ENCODE measurements at places on chromosomes 4 and X. TPM values are rescaled to one million over a fixed set of nuclear protein-coding genes. Genes with fewer than 3 reads are reported as not detected.

The GPR50 gene
- total RNA-seq, result 0.82 TPM

The CT45A2 gene
- total RNA-seq, result not detected

DNA sequence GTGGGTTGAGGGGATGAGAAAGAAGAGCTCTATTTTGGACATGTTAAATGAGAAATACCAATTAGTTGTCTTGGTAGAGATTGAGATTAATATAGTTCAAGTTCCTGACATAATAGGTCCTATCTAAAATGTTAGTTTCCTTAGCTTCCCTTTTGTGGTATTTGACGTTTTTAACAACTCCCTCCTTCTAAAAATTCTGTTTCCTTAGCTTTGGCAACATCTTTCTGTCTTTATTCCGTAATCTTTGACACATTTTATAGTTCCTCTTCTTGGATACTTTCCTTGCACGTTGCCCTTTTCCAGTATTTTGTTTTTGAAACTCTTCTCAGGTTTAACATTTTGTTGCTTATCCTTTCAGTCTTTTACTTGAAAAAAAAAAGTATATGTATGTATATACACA, 36.9 kb downstream of the LAMTOR3 start:
- no peaks in the 10 kb centered on the region for H3K36me3 ChIP-seq
- no peak overlapping the region for H3K4me3 ChIP-seq
- no peak for DNase-seq
- peak overlapping the region; percentile 62 for H3K27ac ChIP-seq
- H3K27me3 ChIP-seq, result no peaks in the 10 kb centered on the region
- H3K4me1 ChIP-seq, result no peaks in the 10 kb centered on the region

The DCAF4L1 gene
- 0.35 TPM for total RNA-seq

DNA sequence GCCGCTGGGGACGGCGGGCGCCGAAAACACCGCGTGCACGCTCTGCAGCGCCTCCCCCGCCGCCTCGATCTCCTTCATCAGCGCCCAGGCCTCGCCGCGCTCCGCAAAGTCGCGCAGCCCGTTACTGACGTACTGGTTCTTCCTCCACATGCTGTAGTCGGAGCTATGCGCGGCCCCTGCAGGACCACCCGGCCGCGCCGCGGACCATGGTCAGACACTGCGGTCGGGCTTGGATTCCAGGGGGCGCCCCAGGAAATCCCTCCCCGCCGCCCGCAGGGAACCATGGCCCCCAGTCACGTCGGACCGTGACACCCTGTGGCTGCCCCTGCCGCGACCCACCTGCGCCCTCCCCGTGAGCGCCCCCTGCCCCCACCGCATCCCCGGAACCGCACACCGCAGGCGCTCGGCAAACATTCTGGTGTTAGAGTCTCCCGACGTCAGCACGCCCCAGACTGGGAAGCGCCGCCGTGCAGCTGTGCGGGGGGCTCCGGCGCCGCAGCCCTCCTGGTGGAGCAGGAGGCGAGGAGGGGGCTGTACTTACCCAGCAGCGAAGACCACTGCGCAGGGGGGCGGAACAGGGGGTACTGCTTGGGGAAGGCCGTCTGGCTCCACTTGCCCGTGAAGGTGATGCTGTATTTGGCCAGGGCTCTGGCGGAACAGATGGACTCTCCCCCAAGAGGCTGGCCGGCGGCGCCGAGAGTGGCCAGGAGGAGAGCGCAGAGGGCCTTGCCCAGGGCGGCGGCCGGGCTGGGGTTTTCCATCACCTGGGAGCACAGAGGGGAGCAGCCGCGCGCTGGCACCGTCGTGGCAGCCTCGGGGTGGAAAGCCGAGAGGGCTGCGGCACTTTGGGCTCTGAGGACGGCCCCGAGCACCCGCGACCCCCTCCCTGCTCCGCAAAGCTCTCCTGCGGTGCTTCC, 814 bp downstream of the SPON2 start:
- H3K4me3 ChIP-seq, result peak overlapping the region; percentile 51
- no peak for DNase-seq
- no peaks in the 10 kb centered on the region for H3K27me3 ChIP-seq
- H3K4me1 ChIP-seq, result peaks cover 19% of the 10 kb centered on the region
- no peaks in the 10 kb centered on the region for H3K36me3 ChIP-seq
- H3K27ac ChIP-seq, result peak overlapping the region; percentile 96

- H3K4me3 ChIP-seq, result no peak overlapping the region
- H3K4me1 ChIP-seq, result no peaks in the 10 kb centered on the region
- no peak for DNase-seq
- no peaks in the 10 kb centered on the region for H3K27me3 ChIP-seq
- no peaks in the 10 kb centered on the region for H3K36me3 ChIP-seq
- H3K27ac ChIP-seq, result no peak overlapping the region
Measured at GRCh38 chrX:47243351-47243750, 10.5 kb downstream of the USP11 start.

DNA sequence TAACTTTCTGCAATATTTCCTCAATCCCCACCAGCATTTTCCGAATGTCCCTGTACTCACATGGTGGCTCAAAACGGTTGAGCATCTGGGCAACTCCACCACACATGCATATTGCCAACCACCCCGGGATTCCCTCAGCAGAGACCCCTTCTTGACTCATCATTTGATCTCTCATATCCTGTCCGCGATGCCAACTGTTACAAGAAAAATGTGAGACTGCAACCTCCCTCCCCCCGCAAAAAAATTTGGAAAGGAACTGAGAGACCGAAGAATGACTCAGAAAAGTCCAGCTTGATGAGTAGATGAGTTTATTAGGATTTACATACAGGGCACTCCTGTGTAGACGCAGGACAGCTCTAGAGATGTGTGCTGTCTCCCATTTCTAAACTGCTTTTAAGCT, 561.4 kb downstream of the ZIC3 start:
- no peaks in the 10 kb centered on the region for H3K36me3 ChIP-seq
- H3K27me3 ChIP-seq, result no peaks in the 10 kb centered on the region
- H3K4me1 ChIP-seq, result no peaks in the 10 kb centered on the region
- DNase-seq, result no peak
- H3K4me3 ChIP-seq, result no peak overlapping the region

The PAGE2B gene
- not detected for total RNA-seq

DNA sequence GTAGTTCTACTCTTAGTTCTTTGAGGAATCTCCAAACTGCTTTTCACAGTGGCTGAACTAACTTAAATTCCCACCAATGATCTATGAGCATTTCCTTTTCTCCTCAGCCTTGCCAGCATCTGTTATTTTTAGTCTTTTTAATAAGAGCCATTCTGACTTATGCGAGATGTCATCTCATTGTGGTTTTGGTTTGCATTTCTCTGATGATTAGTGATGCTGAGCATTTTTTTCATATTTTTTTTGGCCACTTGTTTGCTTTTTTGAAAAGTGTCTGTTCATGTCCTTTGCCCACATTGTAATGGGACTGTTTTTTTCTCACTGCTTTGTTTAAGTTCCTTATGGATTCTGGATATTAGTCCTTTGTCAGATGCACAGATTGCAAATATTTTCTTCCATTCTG, 21.5 kb upstream of the PHKA1 start:
- DNase-seq, result no peak
- H3K27me3 ChIP-seq, result no peaks in the 10 kb centered on the region
- H3K36me3 ChIP-seq, result no peaks in the 10 kb centered on the region
- no peaks in the 10 kb centered on the region for H3K4me1 ChIP-seq

The CT83 gene
- total RNA-seq, result not detected

- DNase-seq, result peak; percentile 76
- H3K36me3 ChIP-seq, result no peaks in the 10 kb centered on the region
- H3K27me3 ChIP-seq, result no peaks in the 10 kb centered on the region
- peak overlapping the region; percentile 95 for H3K4me3 ChIP-seq
- H3K4me1 ChIP-seq, result no peaks in the 10 kb centered on the region
Measured at GRCh38 chr4:77074981-77075855, 571 bp downstream of the CCNI start.

GRCh38 chrX:110241816-110242215, 76.1 kb downstream of the AMMECR1 start:
- H3K27me3 ChIP-seq, result no peaks in the 10 kb centered on the region
- no peaks in the 10 kb centered on the region for H3K36me3 ChIP-seq
- H3K4me3 ChIP-seq, result no peak overlapping the region
- no peak overlapping the region for H3K27ac ChIP-seq

GRCh38 chr4:56828784-56829535, 7.5 kb upstream of the SPINK2 start:
- no peaks in the 10 kb centered on the region for H3K4me1 ChIP-seq
- H3K27ac ChIP-seq, result no peak overlapping the region
- no peak for DNase-seq
- H3K27me3 ChIP-seq, result no peaks in the 10 kb centered on the region
- H3K4me3 ChIP-seq, result no peak overlapping the region
- H3K36me3 ChIP-seq, result no peaks in the 10 kb centered on the region

The ARR3 gene
- total RNA-seq, result not detected

DNA sequence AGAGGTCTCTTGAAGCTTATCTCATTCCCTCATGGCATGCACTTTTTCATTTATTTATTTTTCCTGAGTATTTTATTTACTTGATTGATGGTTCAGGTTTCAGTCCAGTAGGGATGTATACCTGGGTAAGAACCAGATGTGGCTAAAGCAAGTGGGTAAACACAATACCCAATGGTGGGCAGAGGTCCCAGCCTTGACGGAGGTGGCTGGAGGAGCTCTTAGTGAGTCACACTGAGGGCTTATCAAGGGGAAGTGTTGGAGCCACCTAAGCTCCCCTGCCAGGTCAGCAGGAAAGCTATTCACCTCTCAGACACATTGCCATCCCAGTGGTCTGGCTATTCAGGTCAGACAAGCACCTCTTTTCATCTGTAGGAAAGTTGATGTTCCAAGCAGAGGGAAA, 236.2 kb upstream of the MAGEB16 start:
- H3K4me3 ChIP-seq, result no peak overlapping the region
- no peak overlapping the region for H3K27ac ChIP-seq
- DNase-seq, result no peak
- H3K36me3 ChIP-seq, result no peaks in the 10 kb centered on the region
